ENCODE measurements at places on chromosomes 3 and 15. TPM values are rescaled to one million over a fixed set of nuclear protein-coding genes. Genes with fewer than 3 reads are reported as not detected.
A peak's percentile ranks its signal among the peaks of the same experiment; 100 is the strongest.

GRCh38 chr15:88580532-88580931, 34.1 kb upstream of the DET1 start:
- H3K27me3 ChIP-seq: no peaks in the 10 kb centered on the region
- DNase-seq: no peak
- H3K4me3 ChIP-seq: no peak overlapping the region
- no peak overlapping the region for H3K27ac ChIP-seq
- no peaks in the 10 kb centered on the region for H3K4me1 ChIP-seq
- no peaks in the 10 kb centered on the region for H3K36me3 ChIP-seq

DNA sequence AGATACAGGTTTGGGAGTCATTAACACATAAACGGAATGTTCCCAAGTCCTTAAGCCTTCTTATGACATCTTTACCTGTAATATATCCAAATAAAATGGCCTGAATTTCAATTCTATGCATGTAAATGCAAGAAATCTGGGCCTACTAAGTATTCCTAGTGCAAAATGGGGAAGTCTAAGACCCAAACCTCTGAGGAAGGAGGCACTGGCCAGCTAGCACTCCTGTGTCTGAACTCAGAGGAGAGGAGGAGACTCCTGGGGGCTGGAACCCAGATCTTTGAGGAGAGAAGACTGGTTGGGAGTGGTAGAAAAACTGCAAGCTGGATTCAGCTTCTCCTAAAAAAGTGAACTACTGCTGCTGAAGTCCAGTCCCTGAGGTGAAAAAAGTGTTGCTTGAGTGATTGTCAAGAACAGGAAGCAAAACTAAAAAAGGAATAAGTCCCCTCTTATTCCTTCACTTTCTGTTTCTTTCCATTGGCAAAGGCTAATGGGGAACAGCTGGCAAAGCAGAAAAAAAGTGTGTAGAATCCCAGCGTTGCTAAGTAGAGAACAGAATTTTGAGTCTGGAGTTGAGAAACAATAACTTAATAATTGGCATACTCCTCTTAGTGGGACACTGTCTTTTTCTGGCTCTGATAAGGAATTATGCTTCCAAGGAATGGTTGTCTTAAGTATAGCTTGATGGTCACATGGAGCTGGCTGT, 54.8 kb upstream of the ATP2C1 start:
- no peaks in the 10 kb centered on the region for H3K27me3 ChIP-seq
- no peak overlapping the region for H3K4me3 ChIP-seq
- no peak overlapping the region for H3K27ac ChIP-seq
- DNase-seq: no peak
- no peaks in the 10 kb centered on the region for H3K36me3 ChIP-seq
- no peaks in the 10 kb centered on the region for H3K4me1 ChIP-seq

DNA sequence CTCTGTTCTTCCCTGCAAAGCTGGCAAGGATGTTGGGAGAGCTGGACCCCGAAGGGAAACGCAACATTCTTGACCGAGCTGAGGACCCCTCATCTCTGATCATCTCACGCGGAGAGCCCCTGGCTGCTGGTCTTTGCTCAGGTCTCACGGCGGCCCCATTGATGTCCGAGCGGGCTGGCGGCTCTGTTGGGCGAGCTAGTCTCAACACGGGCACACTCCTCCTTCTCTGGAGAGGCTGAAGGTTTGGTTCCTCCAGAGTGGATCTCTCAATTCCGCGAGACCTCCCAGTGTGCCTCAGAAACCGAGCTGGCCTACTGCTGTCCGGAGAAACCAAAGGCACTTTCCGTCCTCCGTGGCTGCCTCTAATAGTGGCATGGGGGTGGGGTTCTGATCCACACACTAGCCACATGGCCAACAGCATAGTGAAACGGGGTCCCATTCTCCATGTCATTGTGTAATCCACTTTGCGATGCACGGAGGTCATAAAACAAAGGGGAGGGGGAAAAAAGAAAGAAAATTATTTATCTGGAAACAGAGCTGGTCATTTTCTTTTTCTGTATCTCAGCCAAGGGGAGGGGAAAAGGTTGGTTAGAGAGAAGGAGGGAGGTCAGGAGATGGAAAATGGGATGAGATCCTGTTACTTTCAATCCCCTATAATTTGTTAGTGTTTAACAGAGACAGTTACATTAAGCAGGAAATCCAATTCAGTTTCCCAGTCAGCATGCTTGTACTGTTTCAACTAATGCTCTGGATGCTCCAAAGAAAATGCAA, 1.3 kb downstream of the CCDC80 start:
- no peaks in the 10 kb centered on the region for H3K27me3 ChIP-seq
- no peaks in the 10 kb centered on the region for H3K36me3 ChIP-seq
- no peaks in the 10 kb centered on the region for H3K4me1 ChIP-seq
- DNase-seq: peak; percentile 53
- no peak overlapping the region for H3K27ac ChIP-seq

GRCh38 chr3:161576714-161577510, 80.3 kb downstream of the OTOL1 start:
- no peaks in the 10 kb centered on the region for H3K27me3 ChIP-seq
- H3K36me3 ChIP-seq: no peaks in the 10 kb centered on the region
- H3K4me1 ChIP-seq: no peaks in the 10 kb centered on the region
- H3K4me3 ChIP-seq: no peak overlapping the region
- no peak for DNase-seq

DNA sequence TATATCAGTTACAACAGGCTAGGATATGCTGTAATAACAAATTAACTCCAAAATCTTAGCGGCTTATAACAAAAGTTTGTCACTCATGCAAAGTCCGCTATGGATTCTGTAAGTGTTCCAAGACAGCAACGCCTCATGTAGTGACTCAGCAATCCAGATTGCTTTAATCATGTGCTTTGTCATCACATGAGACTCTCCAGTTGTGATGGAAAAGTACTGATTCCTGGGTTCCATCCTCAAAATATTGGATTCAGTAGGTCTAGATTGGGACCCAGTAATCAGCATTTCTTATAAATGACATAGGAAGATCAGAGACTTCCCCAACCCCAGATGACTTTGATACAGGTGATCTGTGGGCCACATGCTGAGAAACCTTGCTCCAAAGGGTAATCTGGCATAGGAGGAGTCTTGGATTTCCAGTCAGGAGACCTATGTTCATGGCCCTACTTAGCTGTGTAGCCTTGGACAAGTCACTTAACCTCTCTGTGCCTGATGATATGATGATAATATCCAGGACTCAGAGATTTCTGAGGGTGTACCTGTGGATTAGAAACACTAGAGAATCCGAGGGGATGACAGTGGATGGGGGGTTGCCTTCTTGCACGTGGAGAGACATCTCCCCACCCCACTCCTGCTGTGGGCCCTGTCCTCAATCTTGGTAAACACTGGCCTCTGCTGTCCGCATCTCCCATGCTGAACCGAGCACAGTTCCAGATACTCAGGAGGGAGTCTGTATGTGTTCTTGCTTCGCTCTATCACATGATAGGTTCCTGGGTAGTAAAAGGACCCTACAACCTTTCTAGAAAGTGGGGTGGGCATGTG, 65.5 kb downstream of the CORO2B start:
- H3K4me3 ChIP-seq: no peak overlapping the region
- H3K27me3 ChIP-seq: no peaks in the 10 kb centered on the region
- no peak overlapping the region for H3K27ac ChIP-seq
- no peaks in the 10 kb centered on the region for H3K4me1 ChIP-seq

DNA sequence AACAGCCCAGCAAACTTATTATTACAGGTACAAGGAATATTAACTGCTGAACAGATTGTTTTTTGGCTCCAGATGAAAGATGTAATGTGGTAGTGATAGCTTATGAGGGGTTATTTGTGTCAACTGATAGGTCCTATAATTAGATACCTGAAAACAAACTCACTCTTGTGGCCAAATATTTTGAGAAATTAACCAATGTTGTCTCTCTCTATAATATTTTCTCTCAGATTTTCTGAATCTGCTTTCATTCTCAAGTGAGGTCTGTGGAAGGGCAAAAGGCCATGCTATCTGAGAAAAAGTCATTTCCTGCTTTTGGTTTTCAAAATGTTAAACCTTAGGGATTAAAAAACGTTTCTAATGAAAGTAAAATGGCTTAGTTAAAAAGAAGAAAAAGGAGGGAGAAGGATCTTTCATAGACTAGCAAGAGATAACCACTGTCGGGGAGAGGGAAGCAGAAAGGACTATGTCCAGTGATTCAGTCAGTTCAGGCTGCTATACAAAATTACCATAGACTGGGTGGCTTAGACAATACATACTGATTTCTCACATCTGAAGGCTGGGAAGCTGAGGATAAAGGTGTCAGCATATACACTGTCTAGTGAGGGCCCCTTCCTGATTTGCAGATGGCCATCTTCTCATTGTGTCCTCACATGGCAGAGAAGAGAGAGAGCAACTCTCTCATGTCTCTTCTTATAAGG, 277.5 kb upstream of the P2RY1 start:
- no peaks in the 10 kb centered on the region for H3K36me3 ChIP-seq
- no peak for DNase-seq
- no peaks in the 10 kb centered on the region for H3K27me3 ChIP-seq
- H3K27ac ChIP-seq: no peak overlapping the region
- no peaks in the 10 kb centered on the region for H3K4me1 ChIP-seq

DNA sequence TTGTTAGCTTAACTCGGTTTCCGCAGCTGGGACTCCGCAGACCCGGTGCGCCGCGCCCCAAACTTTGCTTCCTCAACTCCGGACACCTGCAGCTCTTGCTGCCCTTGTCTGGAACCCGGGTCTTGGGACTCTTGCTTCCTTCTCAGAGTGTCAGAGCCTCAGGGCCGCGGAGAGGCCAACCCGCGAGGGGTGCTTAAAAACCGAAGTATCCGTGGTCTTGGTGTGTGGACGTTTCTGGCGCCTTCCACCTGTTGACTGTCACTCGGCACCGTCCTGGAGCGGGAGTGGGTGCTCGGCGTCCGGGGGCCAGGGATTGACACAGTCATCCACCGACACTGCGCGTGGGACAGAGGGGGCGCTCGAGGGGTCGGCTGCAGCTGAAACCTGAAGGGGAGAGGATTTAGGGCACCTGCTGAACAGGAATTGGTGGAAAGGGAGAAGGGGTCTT, 386 bp downstream of the SQOR start:
- H3K4me3 ChIP-seq: peak overlapping the region; percentile 96
- peak overlapping the region; percentile 96 for H3K27ac ChIP-seq
- no peaks in the 10 kb centered on the region for H3K27me3 ChIP-seq
- no peaks in the 10 kb centered on the region for H3K36me3 ChIP-seq
- DNase-seq: peak; percentile 87

- no peaks in the 10 kb centered on the region for H3K27me3 ChIP-seq
- H3K4me1 ChIP-seq: no peaks in the 10 kb centered on the region
- DNase-seq: no peak
- H3K27ac ChIP-seq: no peak overlapping the region
- no peaks in the 10 kb centered on the region for H3K36me3 ChIP-seq
- no peak overlapping the region for H3K4me3 ChIP-seq
Observed at GRCh38 chr3:182524711-182525401, 268.4 kb upstream of the ATP11B start.

DNA sequence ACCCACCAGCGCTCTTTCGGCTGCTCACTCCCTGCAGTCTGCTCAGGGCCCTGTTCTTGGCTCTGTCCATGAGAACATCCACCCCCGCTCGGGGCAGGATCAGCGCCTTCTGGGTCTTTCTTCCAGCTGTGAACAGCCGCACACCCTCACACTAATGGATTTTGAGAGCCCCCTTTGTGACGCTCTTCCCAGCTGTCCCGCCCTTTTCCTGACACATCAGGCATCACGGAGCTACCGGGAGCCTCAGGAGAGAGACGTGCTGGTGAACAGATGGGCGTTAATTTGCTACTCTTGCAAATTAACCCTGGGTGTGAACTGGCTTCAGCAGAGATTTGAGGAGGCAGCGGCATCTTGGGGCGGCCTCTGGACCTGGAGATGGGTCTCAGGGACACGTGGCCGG, 113.0 kb downstream of the TMEM266 start:
- DNase-seq: no peak
- no peaks in the 10 kb centered on the region for H3K36me3 ChIP-seq

DNA sequence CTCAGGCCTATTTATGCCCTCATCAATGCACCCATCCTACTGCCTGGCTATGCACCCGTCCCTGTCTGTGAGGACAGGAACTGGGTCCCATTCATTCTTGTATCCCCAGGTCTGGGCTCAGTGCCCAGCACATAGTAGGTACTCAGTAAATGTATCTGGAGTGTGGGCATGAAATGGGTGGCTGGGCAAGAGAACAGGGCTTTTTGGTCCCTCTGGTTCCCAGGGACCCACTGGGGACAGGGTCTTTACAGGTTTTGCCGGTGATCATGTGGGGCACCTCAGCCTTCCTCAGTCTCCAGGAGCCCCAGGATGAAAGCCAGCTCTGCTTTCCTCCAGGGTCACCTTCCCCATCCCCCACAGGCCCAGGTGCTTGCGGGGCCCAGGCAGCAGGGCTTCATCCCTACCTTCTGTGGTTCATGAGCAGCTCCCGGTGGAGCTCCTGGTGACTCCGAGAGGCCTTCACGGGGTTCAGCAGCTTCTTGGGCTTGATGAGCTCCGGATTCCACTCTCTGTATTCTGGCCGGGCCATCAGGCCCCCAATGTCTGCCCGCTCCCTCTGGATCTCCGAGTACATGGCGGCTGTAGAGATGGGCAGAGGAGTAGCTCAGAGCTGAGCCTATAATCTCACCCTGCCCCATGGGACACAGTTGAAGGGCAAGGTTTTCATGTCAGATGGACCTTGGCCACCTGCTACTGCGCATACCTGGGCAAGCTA, 7.7 kb downstream of the FAM107A start:
- DNase-seq: no peak
- no peak overlapping the region for H3K27ac ChIP-seq
- no peak overlapping the region for H3K4me3 ChIP-seq
- H3K36me3 ChIP-seq: no peaks in the 10 kb centered on the region
- H3K27me3 ChIP-seq: no peaks in the 10 kb centered on the region

GRCh38 chr3:196537319-196537984, 22.3 kb upstream of the SMCO1 start:
- H3K4me1 ChIP-seq: no peaks in the 10 kb centered on the region
- H3K27ac ChIP-seq: no peak overlapping the region

GRCh38 chr3:104198131-104198530, 1168.6 kb upstream of the ALCAM start:
- no peaks in the 10 kb centered on the region for H3K4me1 ChIP-seq
- no peak for DNase-seq

DNA sequence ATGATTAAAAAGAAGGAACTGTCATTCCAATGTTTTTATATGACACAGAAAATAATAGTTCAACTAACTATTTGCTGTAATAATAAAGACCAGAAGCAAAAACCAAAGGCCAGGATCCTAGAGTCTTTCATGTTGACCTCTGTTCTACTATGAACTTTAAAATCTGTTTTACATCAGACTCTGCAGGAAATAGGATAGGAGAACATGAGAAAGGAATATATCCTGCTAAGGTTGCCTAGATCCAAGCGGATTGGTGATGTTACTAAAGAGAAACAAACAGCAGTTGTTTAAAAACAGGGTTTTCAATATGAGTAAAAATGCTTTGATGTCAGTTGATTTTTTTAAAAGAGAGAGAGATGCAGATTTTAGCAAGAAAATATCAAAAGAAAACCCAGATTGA, 549.6 kb downstream of the ZIC1 start:
- no peak overlapping the region for H3K27ac ChIP-seq
- H3K36me3 ChIP-seq: no peaks in the 10 kb centered on the region
- no peak overlapping the region for H3K4me3 ChIP-seq
- no peaks in the 10 kb centered on the region for H3K4me1 ChIP-seq
- no peak for DNase-seq

GRCh38 chr3:97575742-97576141, 188.8 kb upstream of the ARL6 start:
- DNase-seq: no peak
- no peak overlapping the region for H3K27ac ChIP-seq
- H3K36me3 ChIP-seq: no peaks in the 10 kb centered on the region
- no peaks in the 10 kb centered on the region for H3K4me1 ChIP-seq
- H3K27me3 ChIP-seq: no peaks in the 10 kb centered on the region

The MOBP gene
- not detected for total RNA-seq

The P2RY14 gene
- not detected for total RNA-seq

The GOLGA6L9 gene
- total RNA-seq: 0.83 TPM

The CLRN1 gene
- total RNA-seq: not detected

The TMEM266 gene
- 0.12 TPM for total RNA-seq

The AGTR1 gene
- 24.3 TPM for total RNA-seq

Data from right lobe of liver (tissue), 6 donors.